ENCODE measurements at places on chromosomes 2 and 18.

GRCh38 chr2:145016711-145017110, 496.8 kb upstream of the ZEB2 start:
- no peak for DNase-seq

GRCh38 chr2:177574356-177574755, 181.8 kb downstream of the AGPS start:
- no peak for DNase-seq

DNA sequence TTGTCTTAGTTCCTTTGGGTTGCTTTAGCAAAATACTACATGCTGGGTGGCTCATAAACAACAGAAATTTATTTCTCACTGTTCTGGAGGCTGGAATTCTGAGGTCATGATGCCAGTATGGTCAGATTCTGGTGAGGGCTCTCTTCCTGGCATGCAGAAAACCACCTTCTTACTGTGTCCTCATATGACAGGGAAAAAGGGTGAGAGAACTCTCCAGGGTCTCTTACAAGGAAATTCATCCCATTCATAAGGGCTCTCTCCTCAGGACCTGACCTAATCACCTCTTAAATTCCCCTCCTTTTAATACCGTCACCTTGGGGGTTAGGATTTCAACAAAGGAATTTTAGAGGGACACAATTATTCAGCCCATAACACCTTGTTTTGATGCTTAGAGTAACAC, 243.1 kb upstream of the TNP1 start:
- no peak for DNase-seq

DNA sequence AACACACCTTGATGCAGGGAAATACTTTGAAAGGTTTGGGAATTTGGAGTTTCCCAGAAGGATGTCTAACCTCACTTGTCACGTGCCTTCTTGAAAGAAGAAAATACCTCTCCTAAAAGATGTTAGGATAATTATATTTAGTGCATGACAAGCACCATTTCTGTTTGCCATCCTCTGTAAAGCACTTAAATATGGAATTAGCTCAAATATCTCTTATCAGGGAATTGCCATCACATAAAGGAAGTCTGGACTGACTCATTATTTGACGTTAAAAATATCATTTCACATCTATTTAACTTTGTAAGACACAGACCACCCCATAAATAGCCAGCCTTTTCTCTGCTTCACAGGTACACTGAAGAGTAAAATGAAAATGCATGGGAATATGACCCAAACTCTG, 140.1 kb downstream of the STK39 start:
- DNase-seq = no peak

- no peak for DNase-seq
Observed at GRCh38 chr2:201777043-201777442, 3.7 kb downstream of the ALS2 start.

GRCh38 chr18:76384114-76384790, 110.8 kb downstream of the ZNF516 start:
- no peak for DNase-seq

DNA sequence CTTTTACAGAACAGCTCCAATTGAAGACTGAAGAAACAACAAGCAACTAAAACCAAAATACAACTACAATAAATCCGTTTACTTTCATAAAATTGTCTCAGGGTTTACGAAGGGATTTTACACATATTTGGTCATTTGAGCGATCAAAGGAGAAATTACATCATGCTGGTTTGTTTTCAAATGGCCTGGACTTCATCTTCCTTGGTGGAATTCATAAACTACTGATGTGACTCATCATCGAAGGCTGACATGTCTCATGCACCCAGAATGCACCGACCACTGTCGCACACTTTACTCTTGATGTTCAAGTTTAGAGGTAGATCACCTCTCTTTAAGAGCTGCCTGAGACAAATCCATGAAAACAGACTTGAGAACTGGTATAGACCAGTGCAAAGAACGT, 25.6 kb upstream of the PMAIP1 start:
- no peak for DNase-seq

DNA sequence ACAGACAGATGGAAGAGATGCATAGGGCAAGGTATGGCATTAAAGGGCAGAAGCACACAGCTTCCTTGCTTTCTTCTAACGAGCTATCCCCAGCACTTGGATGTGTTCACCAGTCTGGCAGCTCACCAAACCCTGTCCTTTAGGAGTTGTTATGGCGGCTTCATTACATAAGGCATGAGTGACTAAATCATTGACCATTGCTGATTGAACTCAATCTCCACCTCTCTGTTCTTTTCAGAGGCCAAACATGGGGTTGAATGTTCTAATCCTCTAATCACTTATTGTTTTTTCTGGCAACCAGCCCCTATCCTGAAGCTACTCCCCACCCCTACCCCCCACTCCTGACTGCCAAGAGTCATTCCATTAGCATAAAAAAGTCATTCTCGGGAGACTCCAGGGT, 301.8 kb downstream of the XIRP2 start:
- DNase-seq = no peak

DNA sequence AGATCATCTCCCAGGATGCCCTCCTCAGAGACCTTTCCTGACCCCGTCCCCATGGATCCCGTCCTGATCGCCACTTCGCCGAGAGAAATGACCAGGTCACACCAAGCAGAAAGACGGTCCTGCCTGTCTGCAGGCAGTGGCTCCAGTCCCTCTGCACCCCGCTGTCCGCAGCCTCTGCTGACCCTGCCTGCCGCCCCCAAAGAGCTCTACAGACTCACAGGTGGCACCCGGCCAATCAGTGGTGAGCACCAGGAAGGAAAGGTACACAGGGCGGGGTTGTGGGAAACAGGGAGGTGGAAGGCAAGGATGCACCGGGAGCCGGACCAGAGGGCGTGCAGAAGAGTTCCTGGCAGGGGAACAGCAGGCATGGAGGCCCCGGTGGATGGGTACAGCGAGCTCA, 94.8 kb downstream of the NDUFA10 start:
- DNase-seq = no peak

GRCh38 chr2:43609290-43609918, 13.6 kb upstream of the THADA start:
- DNase-seq = no peak

- DNase-seq = no peak
Observed at GRCh38 chr18:79242246-79242645, 153.5 kb upstream of the NFATC1 start.

Measured in stimulated activated CD4-positive, alpha-beta T cell treated with anti-CD3 and anti-CD28 coated beads, Interleukin-4, amount 100 ng/mL, for 1 hour (primary cell).